D341Med (cell line): ENCODE measurements at places on chromosomes 3 and 15.

DNA sequence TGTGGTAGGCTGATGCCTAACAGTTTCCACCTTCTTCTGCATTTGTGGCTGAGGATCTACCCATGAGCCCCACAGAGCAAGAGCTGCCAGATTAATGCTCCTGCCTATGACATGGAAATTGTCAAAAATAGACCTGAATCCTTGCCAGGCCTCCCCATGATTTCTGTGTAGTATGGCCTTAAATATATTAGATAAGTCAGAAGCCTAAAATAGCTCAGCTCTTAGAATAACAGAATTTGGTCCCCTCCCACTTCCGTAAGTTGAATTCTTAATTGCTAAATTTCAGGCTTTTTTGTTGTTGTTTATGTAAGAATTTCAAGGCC, 129.0 kb downstream of the SERPINI1 start:
- no peak for DNase-seq

DNA sequence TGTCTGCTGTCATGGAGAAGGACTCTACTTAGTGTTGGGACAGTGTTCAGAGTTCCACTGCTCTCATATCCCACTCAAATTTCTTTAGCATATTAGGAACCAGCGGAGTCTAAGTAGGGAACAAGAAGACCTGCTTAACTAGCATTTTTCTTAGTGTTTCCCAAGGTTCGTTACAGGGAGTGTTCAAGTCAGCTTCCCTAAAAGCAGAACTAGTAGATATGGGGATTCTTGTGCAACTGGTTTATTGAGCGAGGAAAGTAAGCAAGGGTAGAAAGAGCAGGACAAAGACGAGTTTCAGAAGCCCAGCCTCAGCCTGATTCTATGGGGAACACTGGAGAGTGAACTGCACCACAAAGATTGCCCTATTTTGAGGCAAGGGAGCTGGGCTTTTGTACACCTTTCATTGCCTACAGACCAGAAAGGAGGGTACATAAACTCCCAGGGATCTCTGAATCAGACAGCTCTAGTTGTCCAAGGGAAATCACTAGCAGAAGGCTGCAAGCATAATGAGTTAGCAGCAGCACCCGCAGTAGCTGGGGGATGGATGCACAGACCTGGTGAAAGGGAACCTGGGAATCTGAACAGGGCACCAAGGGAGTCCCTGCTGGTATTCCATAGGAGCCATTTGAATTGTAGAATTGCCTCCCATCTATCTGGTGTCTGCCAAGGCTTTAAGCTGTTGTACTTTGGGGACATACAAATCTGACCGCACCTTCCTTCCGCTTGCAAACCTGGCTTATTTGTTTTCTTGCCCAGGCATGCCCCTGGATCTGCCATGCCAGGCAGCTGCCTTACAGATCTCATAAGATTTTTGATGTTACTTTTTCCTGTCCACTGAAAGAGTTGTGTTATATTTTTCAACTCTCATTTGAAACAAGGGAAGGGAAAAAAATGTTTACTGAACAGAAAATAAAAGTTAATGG, 15.1 kb downstream of the CMTM7 start:
- DNase-seq = no peak

GRCh38 chr3:18097989-18098388, 327.1 kb downstream of the SATB1 start:
- no peak for DNase-seq

- DNase-seq = no peak
These were observed 39.5 kb downstream of the EIF4E3 start for GRCh38 chr3:71685686-71686085.

DNA sequence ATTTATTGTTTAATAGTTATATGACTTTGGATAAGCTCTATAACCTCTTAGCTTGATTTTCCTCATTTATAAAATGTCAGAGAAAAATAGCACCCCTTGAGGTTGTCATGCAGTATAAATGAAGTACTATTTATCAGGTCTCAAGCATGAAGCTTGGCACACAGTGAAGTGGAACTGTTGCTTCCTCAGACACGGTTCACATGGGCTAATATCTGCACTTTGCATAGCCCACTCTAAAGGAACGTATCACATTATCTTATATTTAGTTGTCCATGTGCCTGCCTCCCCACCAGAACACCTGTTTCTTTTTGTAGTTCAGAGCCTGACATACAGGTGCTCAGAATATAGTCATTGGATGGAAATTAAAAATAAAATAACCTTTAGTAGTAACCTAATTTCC, 273.7 kb downstream of the SOX2 start:
- DNase-seq = no peak

GRCh38 chr3:55000953-55001352, 73.1 kb upstream of the LRTM1 start:
- DNase-seq = no peak

- no peak for DNase-seq
These were observed 903.2 kb downstream of the MCTP2 start for GRCh38 chr15:95134431-95135110.

DNA sequence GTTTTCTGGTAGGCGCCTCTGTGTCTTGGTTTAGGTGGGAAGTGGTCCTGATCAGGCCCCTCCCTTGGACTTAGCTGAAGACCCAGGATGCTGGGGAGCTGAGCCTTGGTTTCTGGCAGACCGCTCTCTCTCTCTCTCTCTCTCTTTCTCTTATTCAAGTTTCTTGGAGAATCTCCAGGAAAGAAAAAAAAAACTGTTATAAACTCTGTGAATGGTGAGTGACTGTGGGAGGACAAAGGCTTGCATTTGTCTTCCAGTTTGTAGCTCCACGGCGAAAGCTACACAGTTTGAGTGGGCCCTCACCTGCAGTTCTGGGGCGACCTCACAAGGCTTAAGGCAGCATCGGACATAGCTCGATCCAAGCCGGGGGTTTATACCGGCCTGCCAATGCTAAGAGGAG, 7.5 kb downstream of the DET1 start:
- no peak for DNase-seq

- no peak for DNase-seq
These were observed 11.2 kb upstream of the MTMR14 start for GRCh38 chr3:9638155-9638554.

- DNase-seq = no peak
These were observed 30.4 kb downstream of the SPPL2A start for GRCh38 chr15:50735156-50735555.

- DNase-seq = no peak
These were observed 16.2 kb upstream of the SLC6A6 start for GRCh38 chr3:14386254-14386653.

GRCh38 chr15:83854321-83854720, 200.4 kb downstream of the ADAMTSL3 start:
- no peak for DNase-seq

DNA sequence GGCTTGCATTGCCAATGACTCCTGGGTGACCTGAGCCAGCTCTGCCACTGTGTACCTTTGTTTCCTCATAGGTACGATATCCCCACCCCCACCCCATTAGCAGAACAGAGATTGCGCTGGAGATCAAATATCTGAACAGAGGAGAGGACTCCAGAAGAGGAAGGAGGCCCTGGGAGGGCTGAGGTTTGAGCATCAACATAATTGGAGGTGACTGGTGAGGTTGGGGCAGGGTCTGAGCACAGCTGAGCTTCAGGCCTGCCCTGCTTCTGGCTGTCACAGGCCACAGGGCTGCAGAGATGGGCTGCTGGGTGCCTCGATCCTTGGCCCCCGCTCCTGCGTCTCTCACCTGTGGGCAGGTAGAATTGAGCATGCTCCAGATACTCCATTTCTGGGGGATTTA, 21.3 kb upstream of the CACNA2D2 start:
- DNase-seq = no peak

- peak; percentile 62 for DNase-seq
These were observed 5.9 kb downstream of the SEMA7A start for GRCh38 chr15:74427607-74428441.

DNA sequence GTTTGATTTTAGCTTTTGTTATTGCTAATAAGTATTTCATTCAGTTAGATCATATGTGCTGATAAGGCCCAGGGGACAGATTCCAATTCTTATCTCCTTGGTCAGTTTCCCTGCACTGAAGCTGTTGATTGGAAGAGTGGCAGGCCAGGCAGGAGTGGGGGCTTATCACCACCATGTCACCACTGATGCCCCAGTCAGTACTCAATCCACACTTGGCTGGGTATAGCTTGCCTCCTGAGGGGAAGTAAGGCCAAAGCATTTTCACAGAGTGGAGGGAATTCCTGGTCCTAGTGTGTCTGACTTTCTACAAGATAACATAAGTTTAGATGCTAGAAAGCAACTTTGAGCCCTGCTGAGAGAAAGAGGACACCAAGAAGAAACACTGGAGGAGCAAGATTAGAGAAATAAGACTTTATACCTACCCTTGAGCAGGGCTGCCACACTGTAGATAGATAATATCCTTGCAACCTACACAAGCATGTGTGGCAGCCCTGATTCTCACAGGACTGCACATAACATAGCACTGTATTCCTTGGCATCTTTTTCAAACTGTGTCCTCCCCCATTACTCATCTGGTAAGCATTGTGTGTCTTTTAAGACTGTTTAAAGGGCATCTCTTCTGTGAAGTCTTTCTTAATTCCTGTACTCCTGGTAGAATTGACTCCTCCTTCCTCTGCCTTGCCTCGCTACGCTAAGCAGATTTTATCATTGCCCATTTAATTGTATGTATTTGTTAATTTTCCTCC, 24.3 kb downstream of the OXNAD1 start:
- no peak for DNase-seq

- no peak for DNase-seq
These were observed 245.2 kb upstream of the LYSMD4 start for GRCh38 chr15:99978426-99978825.

DNA sequence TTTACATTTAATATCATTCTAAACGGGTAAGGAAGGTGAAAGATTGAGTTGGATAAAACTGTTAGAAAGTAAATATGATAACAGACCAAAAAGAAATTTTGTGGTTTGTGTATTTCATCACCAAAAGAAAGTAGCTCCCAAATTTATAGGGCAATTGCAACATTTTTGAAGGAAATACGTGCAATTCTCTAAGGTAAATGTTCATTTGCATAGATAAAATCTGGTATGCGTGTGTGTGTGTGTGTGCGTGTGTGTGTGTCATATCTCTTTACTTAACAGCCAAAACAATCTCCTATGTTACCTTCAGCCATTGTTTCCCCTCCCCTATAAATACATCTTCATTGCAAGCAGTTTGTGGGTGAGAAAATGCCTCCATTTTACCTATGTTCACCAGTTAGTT, 208.4 kb downstream of the TNIK start:
- no peak for DNase-seq

DNA sequence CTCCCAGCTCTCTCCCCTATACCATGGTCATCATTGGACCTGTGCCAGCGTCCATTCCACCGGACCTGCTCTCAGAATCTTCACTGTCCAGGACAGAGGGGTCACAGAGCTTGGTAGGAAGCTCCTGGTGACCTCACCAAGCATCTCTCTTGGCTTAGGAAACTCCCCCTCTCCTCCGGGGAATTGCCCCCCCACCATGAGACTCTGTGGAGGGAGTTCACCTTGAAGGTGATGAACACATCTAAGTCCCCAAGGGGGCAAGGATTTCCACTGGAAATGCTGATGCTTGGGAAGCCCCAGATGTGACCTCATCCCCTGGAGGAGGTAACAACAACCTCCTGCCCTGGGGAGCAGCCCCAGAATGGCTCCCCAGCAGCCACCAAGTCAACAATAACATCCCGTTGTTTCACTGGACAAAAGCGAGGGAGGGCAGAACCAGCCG, 3.2 kb downstream of the SEMA7A start:
- no peak for DNase-seq

DNA sequence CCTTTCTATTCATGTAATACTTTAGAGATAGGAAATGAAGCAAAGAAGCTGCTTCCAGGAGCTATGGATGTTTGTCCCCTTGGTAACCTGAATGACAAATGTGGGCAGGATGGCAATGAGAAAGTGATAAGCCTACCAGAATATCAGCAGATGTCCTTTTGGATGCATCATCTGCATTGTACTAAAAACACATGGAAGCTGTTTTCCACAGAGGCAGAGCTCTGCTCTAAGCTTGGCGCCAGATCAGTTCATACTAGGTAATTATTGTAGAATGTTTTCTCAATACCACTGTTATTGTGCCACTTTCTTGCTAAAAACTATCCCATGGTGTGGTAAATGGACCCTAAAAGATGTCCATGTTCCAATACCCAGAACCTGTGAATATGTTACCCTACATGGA, 100.2 kb downstream of the DTWD1 start:
- DNase-seq = no peak

DNA sequence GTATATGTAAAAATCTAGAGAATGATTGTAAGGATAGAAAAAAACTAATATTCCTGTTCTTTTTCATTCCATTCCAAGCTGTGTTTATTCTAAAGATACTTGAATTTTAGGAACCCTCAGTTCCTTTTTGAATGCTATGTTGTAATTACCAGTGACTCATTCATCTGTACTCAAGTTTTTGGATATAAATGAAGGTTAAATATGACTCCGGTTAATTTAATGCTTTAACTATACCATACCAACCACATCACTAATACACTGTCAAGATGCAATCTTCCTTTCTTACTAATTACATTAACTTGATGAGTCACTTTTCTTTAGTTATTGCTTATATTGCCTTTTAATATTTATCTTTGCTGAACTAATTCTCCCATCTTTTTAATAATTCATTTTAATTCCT, 68.8 kb upstream of the ZNF148 start:
- DNase-seq = no peak

GRCh38 chr15:74608786-74609185, 6.8 kb upstream of the CLK3 start:
- DNase-seq = no peak

- no peak for DNase-seq
These were observed 56.1 kb upstream of the CMTM7 start for GRCh38 chr3:32335365-32336112.
